Dermis microvascular lymphatic vessel endothelial cell (primary cell): ENCODE measurements at places on chromosomes 1 and 21. TPM values are rescaled to one million over a fixed set of nuclear protein-coding genes. Genes with fewer than 3 reads are reported as not detected.

Gene LAMC2
- 12.6 and 39.9 TPM in 2 replicates for total RNA-seq

Gene RAD54L
- total RNA-seq, result 2.0 and 3.0 TPM in 2 replicates

Gene NGF
- 0.26 and 0.51 TPM in 2 replicates for total RNA-seq

Gene ANKRD65
- 0.25 and 0.26 TPM in 2 replicates for total RNA-seq

Gene FAM78B
- total RNA-seq, result 0.26 and 0.38 TPM in 2 replicates

Gene ATP1A4
- not detected in 2 replicates for total RNA-seq
